Mammary epithelial cell (primary cell): ENCODE measurements at places on chromosomes 2 and 18. TPM values are rescaled to one million over a fixed set of nuclear protein-coding genes. Genes with fewer than 3 reads are reported as not detected.

The AP1S3 gene
- total RNA-seq, result 32.0 TPM

DNA sequence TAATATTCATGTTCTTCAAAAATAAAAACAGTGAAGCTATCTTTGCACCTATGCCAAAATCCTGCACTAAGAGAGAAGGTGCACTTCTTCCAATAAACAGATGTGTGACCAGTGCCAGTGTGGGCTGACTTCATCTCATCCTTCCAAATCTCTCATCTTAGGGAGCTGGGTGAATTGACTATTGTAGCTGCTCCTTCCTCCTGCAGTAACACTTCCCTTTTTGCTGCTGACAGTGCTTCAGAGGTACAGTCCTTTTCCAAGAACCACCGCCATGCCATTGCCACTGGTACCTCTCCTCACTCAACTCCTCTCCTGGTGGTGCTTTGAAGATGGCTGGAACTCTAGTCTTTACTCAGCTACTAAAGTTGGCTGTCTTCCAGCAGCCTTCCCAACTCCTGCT lies 42.1 kb upstream of the ARHGAP25 start:
- DNase-seq, result no peak

The REG3G gene
- not detected for total RNA-seq

- peak; percentile 1 for DNase-seq
These were observed 608.5 kb downstream of the RNF144A start for GRCh38 chr2:7525746-7526145.

DNA sequence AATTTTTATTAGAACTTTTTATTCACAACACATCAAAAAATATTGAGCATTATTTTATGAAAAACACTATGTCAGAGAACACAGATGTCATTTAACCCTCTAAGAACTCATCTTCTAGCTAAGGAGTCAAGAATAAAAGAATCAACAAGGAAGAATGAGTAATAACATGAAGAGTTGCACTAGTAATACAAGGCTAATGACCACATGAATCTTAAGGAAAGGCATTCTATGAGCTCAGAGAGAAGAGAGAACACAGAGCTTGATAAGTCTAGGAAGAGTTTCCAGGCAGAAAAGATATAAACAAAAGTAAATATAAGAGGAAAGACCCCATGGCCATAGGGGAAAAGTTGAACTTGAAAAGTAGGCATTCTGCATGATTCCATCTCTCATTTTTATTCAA lies 166.5 kb downstream of the MAIP1 start:
- DNase-seq, result no peak

DNA sequence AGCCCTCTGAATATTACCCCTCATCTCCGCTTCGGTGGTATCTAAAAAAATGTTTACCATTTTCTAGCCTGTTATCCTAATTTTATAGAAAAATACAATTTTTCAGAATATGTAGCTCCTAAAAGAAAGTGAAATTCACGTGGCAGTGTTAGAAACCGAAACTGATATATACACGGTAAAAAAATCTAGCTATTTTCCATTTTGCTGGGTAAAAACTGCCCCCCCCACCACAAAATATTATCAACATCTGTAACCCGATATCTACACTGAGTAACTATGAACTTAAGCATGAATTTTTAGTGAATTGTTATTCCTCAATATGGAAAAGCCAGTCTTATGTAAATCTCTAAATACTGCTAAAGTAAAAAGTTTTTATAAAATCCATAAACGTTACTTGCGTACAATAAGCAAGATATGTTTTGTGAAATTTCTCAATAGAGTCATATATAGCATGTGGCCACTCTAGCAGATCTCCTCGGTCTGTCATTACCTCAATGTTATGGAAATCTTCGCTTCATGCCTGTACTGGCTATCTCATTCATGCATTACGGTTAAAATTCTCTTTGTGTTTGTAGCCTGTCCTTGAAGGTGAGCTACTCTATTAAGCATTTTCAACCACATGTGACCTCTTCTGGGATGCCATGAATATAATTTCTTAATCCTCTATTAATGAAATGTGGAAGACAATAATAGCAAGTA lies 524.2 kb downstream of the TRIB2 start:
- no peak for DNase-seq

The RUFY4 gene
- total RNA-seq, result not detected in 2 replicates

The MPP4 gene
- total RNA-seq, result 0.16 and 0.59 TPM in 2 replicates

DNA sequence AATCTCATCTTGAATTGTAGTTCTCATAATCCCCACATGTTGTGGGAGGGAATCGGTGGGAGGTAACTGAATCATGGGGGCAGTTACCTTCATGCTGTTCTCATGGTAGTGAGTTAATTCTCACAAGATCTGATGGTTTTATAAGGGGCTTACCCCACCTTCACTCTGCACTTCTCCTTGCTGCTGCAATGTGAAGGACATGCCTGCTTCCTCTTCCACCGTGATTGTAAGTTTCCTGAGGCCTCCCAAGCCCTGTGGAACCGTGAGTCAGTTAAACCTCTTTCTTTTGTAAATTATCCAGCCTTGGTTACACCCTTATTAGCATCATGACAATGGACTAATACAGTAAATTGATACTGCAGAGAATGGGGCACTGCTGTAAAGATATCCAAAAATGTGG lies 57.9 kb downstream of the SCN7A start:
- no peak for DNase-seq

DNA sequence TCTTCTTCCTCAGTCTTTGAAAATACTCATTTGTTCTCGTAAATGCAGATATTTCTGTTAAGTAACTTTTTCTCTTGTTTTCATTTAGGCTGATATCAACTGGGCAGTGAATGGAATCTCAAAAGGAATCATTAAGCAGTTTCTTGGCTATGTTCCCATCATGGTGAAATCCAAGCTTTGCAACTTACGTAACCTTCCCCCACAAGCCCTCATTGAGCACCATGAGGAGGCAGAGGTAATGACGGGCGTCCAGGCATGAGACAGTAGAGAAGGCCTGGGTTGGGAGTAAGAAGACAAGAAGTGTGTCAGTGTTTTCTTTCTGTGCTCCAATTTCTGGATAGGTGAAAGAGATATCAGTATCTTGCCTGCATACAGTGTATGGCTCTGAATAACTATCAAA lies 5.1 kb downstream of the POLR1B start:
- peak; percentile 18 for DNase-seq

DNA sequence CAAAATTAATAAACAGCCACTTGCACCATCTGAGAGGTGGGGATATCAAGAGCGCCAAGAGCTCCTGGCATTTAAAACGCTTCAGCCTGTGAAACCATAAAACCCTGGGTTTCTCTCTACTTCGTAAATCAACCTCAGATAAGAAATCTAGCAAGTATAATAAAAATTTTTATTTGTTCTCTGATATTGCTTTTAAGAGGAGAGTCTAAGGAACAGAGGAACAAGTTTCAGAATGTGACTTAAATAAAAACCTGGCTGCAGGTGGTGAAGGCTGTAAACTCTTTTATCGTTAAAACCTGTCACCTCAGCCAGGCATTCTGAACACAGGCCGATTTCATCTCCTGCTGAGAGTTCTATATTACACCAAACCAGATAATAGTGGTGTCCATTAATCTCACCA lies 9.9 kb downstream of the DYTN start:
- no peak for DNase-seq

DNA sequence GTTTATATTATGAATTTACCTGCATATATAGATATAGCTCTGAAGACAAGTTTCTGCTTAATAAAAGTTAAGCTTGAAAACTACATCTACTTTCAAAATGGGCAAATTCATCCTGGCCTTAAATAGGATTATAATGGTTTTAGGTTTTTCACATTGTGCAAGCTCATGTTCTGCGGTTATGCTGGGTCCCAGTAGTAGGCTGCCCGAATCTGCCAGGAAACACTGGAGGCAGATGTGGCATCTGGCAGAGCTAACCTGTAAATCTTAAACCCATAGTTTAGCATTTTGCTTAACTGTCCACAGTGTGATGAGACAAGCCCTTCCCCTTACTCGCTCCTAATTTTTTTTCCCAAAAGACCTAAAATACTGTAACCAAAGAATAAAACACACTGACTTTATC lies 234.2 kb downstream of the TCF4 start:
- no peak for DNase-seq

- peak; percentile 93 for DNase-seq
These were observed 36.0 kb upstream of the EML4 start for GRCh38 chr2:42132966-42133641.
